ENCODE measurements at places on chromosomes 11 and 22.

- no peak for DNase-seq
Observed at GRCh38 chr11:40118780-40119179, 1340.7 kb downstream of the LRRC4C start.

GRCh38 chr11:82814379-82814778 is 80.7 kb upstream of the FAM181B start:
- no peak for DNase-seq

- DNase-seq = peak; percentile 86
Observed at GRCh38 chr11:102111011-102111786, 952 bp downstream of the YAP1 start.

DNA sequence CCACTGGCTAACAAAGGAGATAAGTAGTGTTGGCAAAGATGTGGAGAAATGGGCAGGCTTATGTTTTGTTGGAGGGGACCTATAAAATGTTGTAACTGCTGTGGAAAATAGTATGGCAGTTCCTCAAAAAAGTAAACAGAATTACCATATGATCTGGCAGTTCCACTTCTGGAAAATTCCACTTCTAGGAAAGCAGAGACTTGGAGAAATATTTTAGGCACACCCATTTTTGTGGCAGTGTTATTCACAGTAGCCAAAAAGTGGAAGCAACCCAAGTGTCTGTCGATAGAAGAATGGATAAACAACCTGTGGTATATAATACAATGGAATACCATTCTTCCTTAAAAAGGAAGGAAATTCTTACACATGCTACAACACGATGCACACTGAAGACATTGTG is 57.0 kb upstream of the ADORA2A start:
- no peak for DNase-seq

DNA sequence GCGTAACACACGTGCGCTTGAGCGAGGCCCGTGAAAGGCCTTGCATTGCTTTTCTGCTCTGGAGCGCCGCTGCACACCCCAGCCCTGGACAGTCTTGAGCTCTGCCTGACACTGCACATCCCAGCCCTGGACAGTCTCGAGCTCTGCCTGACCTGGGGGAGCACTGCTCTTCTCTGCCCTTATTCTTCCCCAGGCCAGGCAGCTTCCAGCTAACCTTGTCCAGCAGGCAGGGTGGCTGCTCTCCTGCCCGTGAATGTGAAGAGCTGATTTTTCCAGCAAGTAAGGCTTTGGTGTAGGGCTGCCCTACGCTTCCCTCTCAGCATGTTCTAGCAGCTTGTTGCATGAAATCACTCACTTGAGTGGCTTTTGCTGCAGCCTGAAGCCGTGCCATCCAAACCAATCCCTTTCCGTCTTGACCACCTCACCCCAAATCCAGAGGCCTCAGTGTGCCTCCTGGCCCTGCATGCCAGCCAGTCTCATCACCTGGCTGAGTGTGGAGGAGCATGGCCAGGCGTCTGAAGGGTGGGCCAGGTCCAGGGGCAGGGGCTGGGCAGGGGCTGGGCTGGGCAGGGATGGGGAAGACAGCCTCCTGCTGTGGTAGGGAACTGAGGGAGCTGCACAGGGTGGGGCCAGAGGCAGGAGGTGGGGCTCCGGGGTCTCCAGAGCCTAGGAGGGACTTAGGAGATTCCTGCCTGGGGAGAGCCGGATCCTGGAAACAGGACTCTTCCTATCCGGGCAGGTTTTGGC is 89.5 kb upstream of the B3GAT1 start:
- DNase-seq = peak; percentile 39

DNA sequence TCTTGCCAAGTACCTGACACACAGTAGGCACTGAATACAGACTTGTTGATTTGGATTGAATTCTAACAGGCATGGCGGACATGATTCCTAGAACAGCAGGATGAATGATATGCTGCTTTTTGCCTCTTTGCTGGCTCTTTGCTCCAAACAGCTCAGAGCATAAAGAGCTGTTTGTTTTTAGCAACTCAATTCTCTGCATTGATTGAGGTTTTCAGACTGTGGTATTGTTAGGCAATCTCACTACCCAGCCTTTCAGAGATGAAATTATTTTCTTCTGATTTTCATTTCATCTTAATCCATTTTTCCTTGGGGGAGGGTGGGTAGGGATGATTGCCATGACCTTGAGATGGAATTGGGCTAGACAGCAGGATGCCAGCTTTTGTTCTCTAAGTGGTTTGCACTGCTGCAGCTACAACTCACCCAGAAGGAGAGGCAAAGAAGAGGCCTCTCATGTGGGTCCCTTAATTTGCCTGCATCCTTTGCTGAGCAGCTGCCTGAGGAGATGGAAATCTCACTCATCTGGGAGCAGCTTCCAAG is 20.5 kb downstream of the COA4 start:
- no peak for DNase-seq

GRCh38 chr11:27228232-27228905 is 134.6 kb downstream of the CCDC34 start:
- DNase-seq = no peak

- DNase-seq = no peak
Observed at GRCh38 chr11:17906436-17906835, 106.4 kb downstream of the SERGEF start.

- no peak for DNase-seq
Observed at GRCh38 chr11:88105526-88105925, 69.7 kb downstream of the RAB38 start.

GRCh38 chr11:71998061-71998460 is 648 bp upstream of the IL18BP start:
- DNase-seq = no peak

GRCh38 chr22:27452245-27452644 is 349.3 kb downstream of the MN1 start:
- DNase-seq = no peak

DNA sequence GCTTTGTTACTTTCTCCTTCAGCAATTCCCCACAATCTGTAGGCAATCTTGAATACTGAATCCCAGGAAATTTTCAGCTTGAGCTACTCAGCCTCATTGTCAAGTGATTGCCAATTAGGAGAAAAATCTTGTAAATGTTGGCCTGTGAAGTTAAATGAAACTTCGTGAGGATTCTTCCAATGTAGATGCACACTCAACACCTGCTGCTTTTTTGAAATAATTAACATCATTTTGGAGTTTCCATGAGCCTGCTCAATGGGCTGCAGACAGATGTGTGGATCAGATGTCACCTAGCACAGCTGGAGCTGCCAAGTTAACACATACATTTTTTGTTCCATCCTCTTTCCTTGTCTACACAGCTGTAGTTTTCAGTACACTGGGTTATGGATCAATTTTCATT is 645.6 kb upstream of the LUZP2 start:
- DNase-seq = no peak

- DNase-seq = no peak
Observed at GRCh38 chr22:19522190-19522880, 1.9 kb downstream of the CLDN5 start.

- DNase-seq = no peak
Observed at GRCh38 chr11:47460571-47461235, 11.8 kb upstream of the RAPSN start.

DNA sequence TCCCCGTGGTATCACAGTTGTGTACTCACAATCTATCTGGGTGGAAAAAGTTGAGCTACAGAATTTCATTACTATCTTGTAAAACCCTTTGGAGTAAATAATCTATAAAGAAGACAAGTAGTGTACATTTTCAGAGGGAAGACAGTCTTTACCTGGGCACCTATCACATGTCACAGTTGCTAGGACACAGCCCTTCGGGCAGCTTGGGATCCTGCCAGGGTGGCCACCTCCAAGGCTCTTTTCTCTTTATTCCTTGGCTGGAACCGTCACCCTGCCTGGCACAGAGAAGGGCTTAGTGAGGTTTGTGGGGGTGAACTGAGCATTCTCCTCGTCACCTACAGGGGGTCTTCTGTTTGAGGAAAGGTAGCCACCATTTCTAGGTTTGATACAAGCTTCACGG is 23.6 kb downstream of the LRRC74B start:
- peak; percentile 38 for DNase-seq

DNA sequence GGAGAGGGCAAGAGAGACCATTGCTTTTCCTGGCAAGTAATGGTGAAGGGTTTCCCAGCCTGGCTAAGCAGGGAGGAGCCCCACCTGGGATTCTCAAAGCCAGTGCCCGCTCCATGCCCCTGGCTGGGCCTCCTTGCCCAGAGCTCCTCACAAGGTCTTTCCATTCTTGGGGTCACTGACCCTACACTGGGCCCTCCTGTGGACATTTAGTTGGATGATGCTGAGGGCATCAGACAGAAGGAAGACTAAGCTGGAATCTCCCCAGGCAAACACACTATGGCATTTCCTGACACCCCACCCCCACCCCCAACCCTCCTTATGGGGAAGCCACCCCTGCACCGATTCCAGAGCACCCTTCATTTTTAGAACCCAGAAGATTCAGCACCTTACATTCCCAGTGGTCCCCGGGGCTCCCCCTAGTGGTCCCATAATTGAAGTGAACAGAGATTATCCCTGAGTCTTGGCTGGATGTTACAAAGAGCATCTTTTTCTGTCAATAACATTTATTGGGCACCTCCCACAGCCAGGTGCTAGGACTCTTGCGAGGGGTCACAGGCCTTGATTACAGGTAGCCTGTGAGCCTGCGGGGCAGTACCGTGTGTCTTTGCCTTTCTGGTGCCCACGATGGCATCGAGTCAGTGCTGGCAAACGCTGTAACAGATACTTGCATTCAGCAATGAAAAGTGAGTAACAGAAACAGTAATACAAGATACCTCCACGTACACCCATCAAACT is 548.5 kb downstream of the BUD13 start:
- peak; percentile 65 for DNase-seq

- DNase-seq = peak; percentile 10
Observed at GRCh38 chr22:20650294-20651207, 123.4 kb upstream of the SERPIND1 start.

- no peak for DNase-seq
Observed at GRCh38 chr22:34784056-34784455, 281.9 kb upstream of the ISX start.

DNA sequence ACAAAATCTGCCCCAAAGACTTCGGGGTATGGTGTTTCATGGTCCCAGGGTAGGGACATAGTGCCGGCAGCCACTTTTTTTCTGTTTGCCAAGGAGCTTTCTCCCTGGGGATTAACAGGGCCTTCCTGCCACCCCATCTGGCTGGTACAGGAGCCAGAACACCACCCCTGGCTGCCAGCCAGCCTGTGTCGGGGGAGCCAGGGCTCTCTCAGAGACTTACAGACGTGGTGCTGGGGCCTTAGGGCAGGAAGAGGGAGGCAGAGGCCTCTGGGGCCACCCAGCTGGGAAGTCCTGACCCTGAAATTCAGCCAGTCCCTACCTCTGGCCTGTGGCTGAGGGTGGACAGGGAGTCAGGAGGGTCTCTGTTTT is 52.4 kb upstream of the CDON start:
- DNase-seq = peak; percentile 67

GRCh38 chr11:69475866-69476471 is 5.5 kb upstream of the LINC01488 start:
- no peak for DNase-seq

DNA sequence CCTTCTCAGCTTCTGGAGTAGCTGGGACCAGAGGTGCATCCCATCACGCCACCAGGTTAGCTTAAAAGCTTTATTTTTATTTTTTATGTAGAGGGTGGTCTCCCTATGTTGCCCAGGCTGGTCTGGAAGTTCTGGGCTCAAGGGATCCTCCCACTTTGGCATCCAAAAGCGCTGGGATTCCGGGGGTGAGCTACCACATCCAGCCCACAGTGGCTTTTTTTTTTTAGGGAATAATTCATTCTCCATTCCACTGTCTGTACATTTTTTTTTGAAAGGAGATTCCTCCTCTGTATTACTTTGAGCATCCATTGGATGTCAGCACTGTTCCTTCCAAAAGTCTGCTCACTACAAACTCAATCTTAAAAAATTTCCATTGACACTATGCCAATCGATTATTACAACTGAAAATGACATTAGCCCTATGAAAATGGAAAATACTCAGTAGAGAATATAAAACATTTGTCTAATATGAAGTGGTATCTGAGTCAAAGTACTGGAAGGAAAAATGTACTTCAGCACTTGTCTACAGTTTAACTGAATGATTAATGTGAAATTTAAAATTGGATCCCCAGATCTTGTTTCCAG is 1.3 kb upstream of the LPXN start:
- DNase-seq = no peak

- DNase-seq = no peak
Observed at GRCh38 chr22:39746600-39747262, 146.8 kb downstream of the ENTHD1 start.
